RCC 7860 (cell line): ENCODE measurements at places on chromosomes 7 and 10.

- DNase-seq, result no peak
These were observed 3.5 kb upstream of the SEMA4G start for GRCh38 chr10:100965820-100966219.

DNA sequence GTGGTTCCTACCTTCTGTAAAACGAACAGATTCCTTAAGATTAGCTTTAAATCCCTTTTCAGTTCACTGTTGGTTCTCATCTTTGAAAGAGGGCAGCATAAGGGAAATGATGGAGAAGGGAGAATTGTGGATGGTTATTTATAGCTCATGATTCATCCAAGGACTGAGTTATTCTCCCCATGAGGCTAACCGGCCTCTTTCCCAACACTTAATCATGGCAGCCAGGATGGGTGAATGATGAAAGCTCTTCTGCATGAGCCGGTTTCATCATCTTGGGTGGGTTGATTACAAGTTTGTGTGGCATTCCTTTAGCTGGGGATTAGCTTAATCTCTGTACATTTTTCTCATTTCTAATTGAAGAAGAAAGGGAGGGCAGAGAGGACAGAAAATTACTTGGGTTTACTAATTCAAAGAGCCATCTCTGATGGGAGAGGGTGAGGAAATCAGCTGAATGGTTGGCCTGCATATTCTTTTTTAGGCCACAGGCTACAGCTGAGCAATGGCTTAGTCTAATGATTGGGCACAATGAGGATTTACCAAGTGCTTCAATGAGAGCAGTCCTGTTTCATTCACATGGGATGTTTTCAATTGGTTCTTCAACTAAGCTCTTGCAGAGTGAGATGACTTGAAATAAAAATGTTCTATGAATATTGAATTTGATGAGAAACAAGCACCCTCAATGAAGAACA lies 250.0 kb downstream of the BMPER start:
- DNase-seq, result peak; percentile 71

- no peak for DNase-seq
These were observed 5.4 kb downstream of the ATP6V1F start for GRCh38 chr7:128867842-128868623.

GRCh38 chr7:48786951-48787350 lies 137.4 kb upstream of the CDC14C start:
- DNase-seq, result no peak

- no peak for DNase-seq
These were observed 22.7 kb downstream of the INPP5A start for GRCh38 chr10:132560241-132560731.

DNA sequence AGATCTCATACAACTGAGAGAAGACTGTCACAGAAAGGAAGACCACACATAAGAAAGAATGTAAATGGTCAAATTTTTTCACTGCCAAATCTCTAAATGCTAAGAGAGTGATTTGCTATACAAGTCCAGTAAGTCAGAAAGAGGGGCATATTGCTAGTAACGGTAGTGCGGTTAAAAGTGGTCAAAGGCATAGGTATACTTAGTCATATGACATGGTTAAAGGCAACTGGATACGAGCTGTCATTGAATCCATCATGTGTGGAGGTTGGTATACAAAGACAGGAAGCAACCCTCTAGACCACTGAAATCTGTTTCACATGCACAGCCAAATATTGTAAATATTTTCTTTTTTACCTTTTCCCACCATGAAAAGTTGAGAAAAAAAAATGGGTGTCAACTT lies 4.8 kb downstream of the INHBA start:
- peak; percentile 45 for DNase-seq

DNA sequence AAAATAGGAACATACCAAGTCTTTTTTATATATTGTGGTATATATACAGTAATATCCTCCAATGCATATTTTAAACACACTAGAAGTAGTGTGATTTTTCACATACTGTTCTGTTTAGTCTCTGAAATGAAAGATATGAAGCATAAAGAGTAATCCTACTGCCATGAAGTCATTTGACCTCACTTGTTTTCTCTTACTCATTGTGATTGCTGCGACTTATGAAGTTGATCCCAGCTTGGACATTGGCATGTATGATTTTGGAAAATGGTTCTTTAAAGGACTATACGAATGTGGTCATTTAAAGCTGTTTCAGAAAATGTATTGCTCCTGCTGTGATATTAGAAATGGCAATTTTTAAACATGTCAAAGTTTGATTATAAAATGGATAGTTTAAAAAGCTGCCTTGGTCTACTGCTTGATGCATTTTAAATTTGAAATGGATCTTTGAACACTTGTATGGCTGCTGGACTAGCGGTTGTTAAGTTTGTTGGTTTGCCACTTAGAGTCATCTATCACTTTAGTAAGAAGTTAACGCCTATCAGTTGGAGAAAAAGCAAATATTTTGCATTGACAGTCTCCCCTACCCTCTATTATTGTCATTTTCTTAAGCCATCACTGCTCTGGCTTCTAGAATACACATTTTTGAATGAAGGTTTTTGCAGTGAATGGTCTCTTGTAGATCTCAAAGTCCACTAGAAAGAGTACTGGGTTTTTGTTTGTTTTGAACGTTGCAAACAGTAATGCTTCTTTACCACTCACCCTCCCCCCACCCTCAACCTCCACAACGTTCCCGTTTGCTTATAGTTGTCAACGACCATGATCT lies 881 bp upstream of the PCGF5 start:
- DNase-seq, result no peak

- DNase-seq, result no peak
These were observed 69.5 kb downstream of the LMBR1 start for GRCh38 chr7:156823435-156823834.

- no peak for DNase-seq
These were observed 2.1 kb downstream of the CBLL1 start for GRCh38 chr7:107746006-107746405.

GRCh38 chr7:8549046-8549445 lies 115.6 kb downstream of the NXPH1 start:
- DNase-seq, result no peak

- no peak for DNase-seq
These were observed 684.2 kb downstream of the LRMDA start for GRCh38 chr10:76115471-76116155.

- no peak for DNase-seq
These were observed 111.2 kb downstream of the GALNT11 start for GRCh38 chr7:152136686-152137085.

DNA sequence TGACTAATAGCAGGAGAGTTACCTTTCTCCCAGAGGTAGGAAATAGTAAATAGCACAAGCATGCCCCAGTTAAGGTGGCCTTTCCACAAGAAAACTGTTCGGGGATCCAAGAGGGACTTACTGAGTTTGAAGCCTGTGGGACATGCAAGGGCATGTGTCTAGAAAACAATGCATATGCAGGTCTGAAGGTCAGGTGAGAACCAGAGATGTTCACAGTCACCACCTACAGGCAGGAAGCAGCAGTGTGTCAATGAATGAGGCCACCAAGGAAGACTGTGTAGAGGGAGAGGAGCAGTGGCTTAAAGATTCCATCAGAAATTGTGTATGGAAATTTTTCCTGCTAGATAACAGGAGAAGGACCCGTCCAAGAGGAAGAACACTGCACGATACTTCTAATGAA lies 66.0 kb downstream of the CALD1 start:
- no peak for DNase-seq

- no peak for DNase-seq
These were observed 552.1 kb downstream of the PARD3 start for GRCh38 chr10:34262985-34263384.

DNA sequence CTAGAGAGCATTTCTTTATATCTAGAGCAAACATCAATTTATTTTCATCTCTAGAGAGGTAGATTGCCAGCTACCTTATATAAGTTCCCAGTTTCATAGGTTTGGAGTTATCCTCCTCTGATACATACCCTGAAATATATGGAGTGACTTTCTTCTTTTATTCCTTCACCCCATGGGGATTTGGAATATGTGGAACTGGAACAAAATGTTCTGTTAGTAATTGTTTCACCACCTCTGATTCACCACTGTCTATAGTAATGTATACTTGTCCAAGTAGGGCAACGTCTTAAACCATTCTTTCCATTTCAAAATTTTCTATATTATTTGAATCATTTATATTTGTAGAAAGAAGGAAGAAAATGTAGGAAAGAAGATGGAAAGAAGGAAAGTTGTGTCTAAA lies 511.2 kb upstream of the KCND2 start:
- no peak for DNase-seq

GRCh38 chr10:7892146-7892545 lies 73.8 kb downstream of the TAF3 start:
- DNase-seq, result no peak

- DNase-seq, result no peak
These were observed 106.7 kb downstream of the CUBN start for GRCh38 chr10:17022896-17023295.

DNA sequence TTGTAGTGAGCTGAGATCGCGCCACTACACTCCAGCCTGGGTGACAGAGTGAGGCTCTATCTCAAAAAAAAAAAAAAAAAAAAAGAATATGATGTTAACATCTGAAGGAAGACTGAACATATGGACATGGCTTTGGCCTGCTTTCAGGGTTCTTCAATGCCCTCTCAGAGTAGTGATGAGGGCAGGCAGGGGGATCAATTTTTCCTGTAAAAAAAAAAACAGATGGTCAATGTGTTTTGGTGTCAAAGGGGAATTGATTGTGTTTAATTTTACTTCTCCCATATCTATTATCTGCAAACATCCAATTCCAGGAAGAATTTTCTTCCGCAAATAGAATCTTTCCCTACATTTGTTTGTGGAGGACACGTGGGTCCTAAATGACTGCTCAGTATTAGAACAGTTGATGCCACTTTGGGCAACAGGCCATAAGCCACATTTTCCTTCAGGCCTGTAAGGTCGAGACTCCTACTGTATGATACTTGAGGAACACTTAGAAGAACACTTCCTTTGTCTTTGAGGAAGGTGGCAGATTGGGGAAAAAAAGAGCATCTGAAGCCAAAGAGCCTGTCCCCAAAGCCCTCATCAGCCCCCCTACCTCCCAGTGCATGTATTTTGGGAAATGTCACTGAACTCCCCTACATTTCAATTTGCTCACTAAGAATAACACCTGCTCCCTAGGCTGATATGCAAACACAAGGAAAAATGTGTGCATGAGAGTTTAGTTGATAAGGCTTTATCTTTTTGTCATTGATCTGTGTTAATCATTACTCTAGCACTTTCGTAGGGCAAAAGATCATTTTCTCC lies 28.3 kb downstream of the MGAM2 start:
- no peak for DNase-seq

GRCh38 chr7:148717266-148717793 lies 18.6 kb downstream of the CUL1 start:
- DNase-seq, result no peak

GRCh38 chr7:74481458-74482196 lies 27.9 kb downstream of the GTF2IRD1 start:
- peak; percentile 59 for DNase-seq

DNA sequence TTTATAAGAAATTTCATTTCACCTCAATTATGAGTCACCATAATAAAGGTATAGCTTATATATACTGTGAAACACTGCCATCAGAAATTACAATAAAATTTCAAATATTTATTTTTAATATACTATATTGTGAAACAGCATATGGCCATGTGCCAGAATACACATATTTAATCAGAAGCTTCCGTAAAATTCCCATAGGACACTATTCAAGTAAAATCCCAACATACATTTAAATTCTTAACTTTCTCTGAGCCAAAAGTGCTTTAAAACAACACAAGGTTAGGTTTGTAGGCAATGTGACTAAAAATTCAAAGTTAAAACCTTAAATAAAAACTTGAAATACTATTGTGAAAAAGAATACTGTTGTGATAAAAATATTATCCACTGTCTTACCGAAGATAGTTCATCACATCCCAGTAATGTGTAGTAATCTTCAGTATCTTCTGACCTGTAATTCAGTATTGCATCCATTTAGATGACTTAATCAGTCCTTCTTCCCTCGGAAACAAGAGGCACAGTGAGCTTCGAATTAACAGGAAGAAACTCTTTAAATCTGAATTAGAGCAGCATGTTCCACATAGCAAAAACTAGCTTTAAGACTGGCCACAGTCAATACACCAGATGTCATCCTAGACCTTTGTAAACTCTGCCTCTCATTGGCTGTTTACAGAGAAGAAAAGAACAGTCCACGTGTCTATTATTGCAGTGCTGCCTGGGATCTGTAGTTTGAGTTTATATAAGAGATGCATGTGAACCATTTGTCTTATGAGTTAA lies at the start of gene DNAJC12:
Gene DNAJC12 (minus strand): TSS at position 648 of the 774 bp plus-strand sequence. CDS start 177 bp downstream, at position 471.
- DNase-seq, result peak; percentile 27

DNA sequence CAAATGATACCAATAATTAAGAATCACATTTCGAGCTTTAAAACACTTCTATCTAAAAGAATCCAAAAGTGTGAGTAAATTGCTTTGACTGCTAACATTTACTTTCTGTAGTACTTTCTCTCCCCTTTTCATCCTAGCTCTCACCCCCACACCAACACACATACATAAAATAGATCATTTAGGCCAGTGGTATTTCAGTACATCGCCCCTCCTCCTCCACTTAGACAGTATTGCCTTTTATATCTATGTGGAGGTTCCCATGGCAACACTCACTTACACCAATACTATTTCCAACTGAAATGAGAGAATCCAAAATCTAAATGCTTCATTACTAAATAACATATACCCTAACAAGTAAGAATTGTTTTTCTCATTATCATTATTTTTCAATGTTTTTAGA lies 58.9 kb downstream of the HIBADH start:
- no peak for DNase-seq

DNA sequence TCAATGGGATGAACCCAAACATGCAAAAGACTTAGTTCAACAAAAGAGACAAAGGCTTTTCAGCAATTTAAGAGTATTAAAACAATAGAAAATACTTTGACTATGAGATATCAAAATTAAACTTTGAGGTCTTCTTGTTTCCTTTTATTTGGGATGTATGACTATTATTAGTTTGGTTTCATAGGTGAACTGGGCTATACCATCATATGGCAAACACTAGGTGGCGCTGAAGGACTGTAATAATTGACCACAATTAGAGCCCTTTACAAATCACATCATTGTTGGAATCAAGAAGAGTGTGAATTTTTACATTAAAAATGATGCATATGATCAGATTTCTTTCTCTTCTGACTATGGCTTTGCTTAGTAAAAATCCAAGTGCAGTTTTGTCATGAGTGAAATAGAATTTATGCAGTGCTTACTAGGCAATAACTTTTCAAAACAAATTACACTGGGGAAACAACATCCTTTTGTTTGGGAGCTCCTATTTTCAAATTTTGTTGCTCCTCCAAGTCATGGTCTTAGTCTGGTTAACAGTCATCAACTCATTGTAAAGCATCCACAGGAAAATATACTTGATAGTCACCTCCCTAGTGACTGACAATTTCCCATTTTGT lies 14.7 kb upstream of the NXPH1 start:
- DNase-seq, result peak; percentile 33

DNA sequence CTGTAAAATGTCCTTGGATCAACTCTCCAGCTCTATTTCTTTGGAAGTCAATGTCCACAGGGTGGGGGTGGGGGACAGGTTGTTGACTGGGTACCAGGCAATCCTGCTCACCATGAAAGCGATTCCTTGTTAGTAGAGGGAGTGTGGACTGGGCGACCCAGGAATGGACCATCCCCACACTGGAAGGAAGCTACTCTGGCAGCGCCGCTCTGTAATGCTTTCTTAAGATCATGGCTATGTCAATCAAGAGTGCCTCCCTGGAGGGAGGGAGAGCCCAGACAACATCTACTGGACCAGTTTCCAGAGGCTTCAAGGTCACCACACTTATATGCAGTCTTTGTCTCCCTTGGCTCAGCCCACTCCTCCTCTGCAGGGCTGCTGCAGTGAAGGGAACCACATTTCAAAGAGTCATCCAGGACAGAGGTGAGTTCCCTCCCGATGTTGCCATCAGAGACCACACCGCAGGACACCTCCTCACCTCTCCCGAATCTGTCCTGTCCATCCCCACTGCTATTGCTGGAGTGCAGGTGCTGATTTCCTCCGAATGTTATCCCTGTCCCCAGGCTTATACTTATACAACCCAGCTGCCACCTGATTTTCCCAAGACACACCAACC lies 6.9 kb downstream of the GIMAP5 start:
- DNase-seq, result no peak
